ENCODE measurements at places on chromosomes 4 and X. TPM values are rescaled to one million over a fixed set of nuclear protein-coding genes. Genes with fewer than 3 reads are reported as not detected.

DNA sequence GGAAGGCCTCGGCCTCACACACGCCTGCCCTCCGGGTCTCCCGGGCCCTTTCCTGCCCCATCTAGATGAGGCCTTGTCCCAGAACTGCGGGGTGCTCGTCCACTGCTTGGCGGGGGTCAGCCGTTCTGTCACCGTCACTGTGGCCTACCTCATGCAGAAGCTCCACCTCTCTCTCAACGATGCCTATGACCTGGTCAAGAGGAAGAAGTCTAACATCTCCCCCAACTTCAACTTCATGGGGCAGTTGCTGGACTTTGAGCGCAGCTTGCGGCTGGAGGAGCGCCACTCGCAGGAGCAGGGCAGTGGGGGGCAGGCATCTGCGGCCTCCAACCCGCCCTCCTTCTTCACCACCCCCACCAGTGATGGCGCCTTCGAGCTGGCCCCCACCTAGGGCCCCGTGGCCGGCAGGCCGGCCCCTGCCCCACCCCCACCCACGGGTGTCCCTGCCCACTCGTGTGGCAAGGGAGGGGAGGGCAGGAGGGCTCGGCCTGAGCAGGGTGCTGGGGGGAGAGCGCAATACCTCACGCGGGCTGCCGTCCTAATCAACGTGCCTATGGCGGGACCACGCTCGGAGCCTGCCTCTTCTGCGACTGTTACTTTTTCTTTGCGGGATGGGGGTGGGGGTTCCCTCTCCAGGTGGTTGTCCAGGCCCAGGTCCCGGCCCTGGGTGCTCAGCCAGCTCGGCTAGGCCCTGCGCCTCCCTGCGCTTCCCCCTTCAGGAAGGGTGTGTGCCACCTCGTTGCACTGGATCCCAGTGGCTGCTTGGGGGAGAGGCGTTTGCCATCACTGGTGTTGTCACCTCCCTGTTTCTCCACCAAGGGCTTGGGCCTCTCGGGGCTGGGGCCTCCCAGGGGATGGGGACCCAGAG is 3.1 kb downstream of the DUSP9 start:
- no peak overlapping the region for H3K27ac ChIP-seq
- H3K27me3 ChIP-seq: no peaks in the 10 kb centered on the region
- H3K4me1 ChIP-seq: no peaks in the 10 kb centered on the region
- H3K36me3 ChIP-seq: no peaks in the 10 kb centered on the region
- peak; percentile 59 for DNase-seq

DNA sequence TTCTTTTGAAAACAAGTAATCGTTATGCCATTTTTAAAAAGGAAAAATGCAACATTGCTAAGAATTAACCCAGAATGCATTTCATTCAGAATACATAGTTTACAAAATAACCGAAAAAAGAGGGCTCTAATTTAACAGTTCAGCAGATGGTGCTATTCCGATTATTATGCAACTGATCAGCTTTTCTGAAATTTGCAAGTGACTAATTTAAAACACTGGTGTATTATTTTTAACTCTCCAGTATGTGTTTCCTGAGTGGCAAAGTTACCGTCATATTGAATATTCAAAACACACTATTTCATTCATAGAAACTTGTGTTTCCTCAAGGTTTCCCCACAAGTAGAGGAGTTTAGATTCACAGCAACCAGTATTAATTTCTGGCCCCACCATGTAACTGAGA is 21.1 kb downstream of the ZBTB49 start:
- H3K27me3 ChIP-seq: no peaks in the 10 kb centered on the region
- no peak for DNase-seq
- H3K4me3 ChIP-seq: no peak overlapping the region
- H3K27ac ChIP-seq: no peak overlapping the region
- no peaks in the 10 kb centered on the region for H3K4me1 ChIP-seq

- H3K27me3 ChIP-seq: no peaks in the 10 kb centered on the region
- H3K36me3 ChIP-seq: no peaks in the 10 kb centered on the region
- no peak overlapping the region for H3K4me3 ChIP-seq
- no peak for DNase-seq
Measured at GRCh38 chrX:75067931-75068330, 88.2 kb downstream of the ABCB7 start.

- no peak for DNase-seq
- H3K4me1 ChIP-seq: no peaks in the 10 kb centered on the region
- H3K4me3 ChIP-seq: no peak overlapping the region
- H3K27ac ChIP-seq: no peak overlapping the region
- H3K27me3 ChIP-seq: no peaks in the 10 kb centered on the region
Measured at GRCh38 chr4:55132775-55133174, 7.4 kb upstream of the KDR start.

GRCh38 chrX:3026074-3026815 is 15.0 kb upstream of the ARSF start:
- H3K27me3 ChIP-seq: no peaks in the 10 kb centered on the region
- H3K4me3 ChIP-seq: no peak overlapping the region
- H3K4me1 ChIP-seq: no peaks in the 10 kb centered on the region
- H3K36me3 ChIP-seq: no peaks in the 10 kb centered on the region

GRCh38 chrX:17020356-17020755 is 73.9 kb downstream of the REPS2 start:
- no peaks in the 10 kb centered on the region for H3K4me1 ChIP-seq
- H3K36me3 ChIP-seq: no peaks in the 10 kb centered on the region
- no peak overlapping the region for H3K27ac ChIP-seq
- H3K27me3 ChIP-seq: no peaks in the 10 kb centered on the region
- no peak for DNase-seq

DNA sequence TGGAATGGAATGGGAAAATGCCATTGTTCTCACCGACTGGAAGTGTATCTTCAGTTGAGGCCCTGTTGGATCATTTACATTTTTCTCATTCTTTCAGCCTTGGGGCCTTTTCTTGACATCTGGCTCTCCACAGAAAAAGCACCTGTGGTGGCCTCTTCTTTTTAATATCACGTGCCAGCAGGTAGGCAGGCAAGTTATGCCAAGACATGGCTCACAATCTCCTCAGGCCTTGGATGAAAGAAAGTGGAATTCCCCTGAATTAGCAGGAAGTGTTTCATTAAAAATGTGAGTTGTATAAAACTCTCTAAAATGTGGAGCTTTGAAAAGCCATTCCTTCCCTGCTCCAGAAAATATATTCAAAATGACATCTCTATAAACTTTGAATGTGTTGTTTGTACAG is 122.1 kb downstream of the FRAS1 start:
- no peaks in the 10 kb centered on the region for H3K36me3 ChIP-seq
- peaks cover 13% of the 10 kb centered on the region for H3K4me1 ChIP-seq
- no peak overlapping the region for H3K27ac ChIP-seq
- H3K4me3 ChIP-seq: no peak overlapping the region
- DNase-seq: no peak
- H3K27me3 ChIP-seq: no peaks in the 10 kb centered on the region

DNA sequence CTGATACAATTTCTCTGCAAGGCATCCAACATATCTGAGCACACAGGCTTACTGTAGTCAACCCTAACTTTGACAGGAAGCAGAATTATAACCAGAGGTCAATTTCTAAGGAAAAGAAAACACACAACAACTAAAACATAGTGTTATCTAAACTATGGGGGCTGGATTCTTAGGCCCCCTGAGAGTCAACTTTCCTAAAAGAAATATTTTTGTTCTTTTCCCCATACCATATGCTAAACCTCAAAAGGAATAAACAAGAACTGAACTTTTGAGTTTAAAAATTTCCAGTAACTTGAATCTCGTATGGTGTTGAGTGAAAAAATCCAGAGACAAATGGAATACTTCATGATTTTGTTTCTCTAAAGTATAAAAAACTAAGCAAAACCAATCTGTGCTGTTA is 42.9 kb downstream of the ATXN3L start:
- no peak for DNase-seq
- no peaks in the 10 kb centered on the region for H3K4me1 ChIP-seq
- peaks cover 2% of the 10 kb centered on the region for H3K27me3 ChIP-seq
- no peak overlapping the region for H3K27ac ChIP-seq
- H3K4me3 ChIP-seq: no peak overlapping the region
- no peaks in the 10 kb centered on the region for H3K36me3 ChIP-seq

- H3K27ac ChIP-seq: no peak overlapping the region
- H3K4me3 ChIP-seq: no peak overlapping the region
- no peaks in the 10 kb centered on the region for H3K36me3 ChIP-seq
- no peak for DNase-seq
- no peaks in the 10 kb centered on the region for H3K27me3 ChIP-seq
- H3K4me1 ChIP-seq: no peaks in the 10 kb centered on the region
Measured at GRCh38 chr4:1370321-1371124, 23.5 kb downstream of the UVSSA start.

- peaks cover 18% of the 10 kb centered on the region for H3K36me3 ChIP-seq
- H3K4me3 ChIP-seq: peak within 1 kb of the TSS; percentile 95
- H3K27me3 ChIP-seq: no peaks in the 10 kb centered on the region
- peak; percentile 98 for DNase-seq
- H3K4me1 ChIP-seq: peaks cover 3% of the 10 kb centered on the region
Measured at GRCh38 chr4:154549894-154550790, at the start of gene PLRG1. Gene PLRG1 (minus strand): TSS chr4:154550400. CDS start chr4:154550308, 92 bp downstream.

DNA sequence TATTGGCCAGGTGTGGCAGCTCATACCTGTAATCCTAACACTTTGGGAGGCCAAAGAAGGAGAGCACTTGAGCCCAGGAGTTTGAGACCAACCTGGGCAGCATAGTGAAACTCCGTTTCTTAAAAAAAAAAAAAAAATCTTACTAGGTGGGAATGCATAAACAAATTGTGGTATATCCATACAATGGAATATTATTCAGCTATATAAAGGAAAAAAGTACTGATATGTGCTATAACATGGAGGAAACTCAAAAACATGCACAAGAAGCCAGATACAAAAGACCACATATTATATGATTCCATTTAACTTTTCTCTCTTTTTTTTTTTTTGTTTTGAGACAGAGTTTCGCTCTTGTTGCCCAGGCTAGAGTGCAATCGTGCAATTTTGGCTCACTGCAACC is 13.5 kb upstream of the BCORL1 start:
- H3K4me3 ChIP-seq: no peak overlapping the region
- H3K4me1 ChIP-seq: no peaks in the 10 kb centered on the region
- H3K27me3 ChIP-seq: no peaks in the 10 kb centered on the region

GRCh38 chrX:641671-642435 is 11.3 kb downstream of the SHOX start:
- H3K27me3 ChIP-seq: peaks cover 27% of the 10 kb centered on the region
- H3K4me3 ChIP-seq: no peak overlapping the region
- no peaks in the 10 kb centered on the region for H3K36me3 ChIP-seq
- no peaks in the 10 kb centered on the region for H3K4me1 ChIP-seq

The NWD2 gene
- not detected for total RNA-seq

The TMEM150C gene
- total RNA-seq: 7.7 TPM

The NXF2B gene
- 0.25 TPM for total RNA-seq

The RAB41 gene
- not detected for total RNA-seq

The ERCC6L gene
- 0.16 TPM for total RNA-seq

The PFKFB1 gene
- total RNA-seq: 0.31 TPM
